Natural killer cell (primary cell): ENCODE measurements at places on chromosomes 6 and 20. TPM values are rescaled to one million over a fixed set of nuclear protein-coding genes. Genes with fewer than 3 reads are reported as not detected.

DCDC2 gene
- not detected for total RNA-seq

PSORS1C2 gene
- total RNA-seq: not detected

CAP2 gene
- total RNA-seq: not detected

ZNF831 gene
- total RNA-seq: 42.0 TPM

UTRN gene
- 591 TPM for total RNA-seq

QRSL1 gene
- 8.4 TPM for total RNA-seq

PBOV1 gene
- not detected for total RNA-seq

MACROD2 gene
- not detected for total RNA-seq

MTG2 gene
- total RNA-seq: 25.8 TPM

VSTM2L gene
- 0.18 TPM for total RNA-seq

PNLDC1 gene
- total RNA-seq: not detected

CRISP1 gene
- not detected for total RNA-seq

MLN gene
- not detected for total RNA-seq

BANF2 gene
- total RNA-seq: not detected

TREML2 gene
- 3.0 TPM for total RNA-seq

SLC26A8 gene
- total RNA-seq: 0.93 TPM

NOL7 gene
- total RNA-seq: 29.6 TPM

MPIG6B gene
- 19.0 TPM for total RNA-seq

GPR31 gene
- total RNA-seq: 0.24 TPM

DACT2 gene
- not detected for total RNA-seq

LPA gene
- not detected for total RNA-seq

GDAP1L1 gene
- total RNA-seq: not detected

C6orf52 gene
- total RNA-seq: 0.91 TPM

SLC52A3 gene
- not detected for total RNA-seq

TSHZ2 gene
- 1.8 TPM for total RNA-seq

TMEM151B gene
- total RNA-seq: not detected

EPB41L1 gene
- total RNA-seq: 0.29 TPM

MEP1A gene
- total RNA-seq: not detected

MAP3K5 gene
- 19.7 TPM for total RNA-seq

LY6G6C gene
- total RNA-seq: not detected

PRDM1 gene
- total RNA-seq: 165 TPM

PAX1 gene
- total RNA-seq: not detected

CCN6 gene
- not detected for total RNA-seq

CHRNA4 gene
- total RNA-seq: not detected

IRAK1BP1 gene
- total RNA-seq: 0.56 TPM

DPPA5 gene
- not detected for total RNA-seq

SPTLC3 gene
- total RNA-seq: 4.6 TPM

C2 gene
- total RNA-seq: 1.0 TPM

HLA-DOA gene
- 3.6 TPM for total RNA-seq

GGTLC1 gene
- not detected for total RNA-seq

SNAP91 gene
- total RNA-seq: not detected

KCNK5 gene
- total RNA-seq: 0.16 TPM

SLC17A2 gene
- total RNA-seq: not detected

PRL gene
- total RNA-seq: not detected

ABCF1 gene
- total RNA-seq: 91.4 TPM

HSPA1L gene
- 4.5 TPM for total RNA-seq

ZNF341 gene
- 5.1 TPM for total RNA-seq
